Activated CD4-positive, CD25-positive, alpha-beta regulatory T cell treated with anti-CD3 and anti-CD28 coated beads, Interleukin-2, amount 50 U/mL, for 72 hours (primary cell): ENCODE measurements at places on chromosomes 2 and 18.

DNA sequence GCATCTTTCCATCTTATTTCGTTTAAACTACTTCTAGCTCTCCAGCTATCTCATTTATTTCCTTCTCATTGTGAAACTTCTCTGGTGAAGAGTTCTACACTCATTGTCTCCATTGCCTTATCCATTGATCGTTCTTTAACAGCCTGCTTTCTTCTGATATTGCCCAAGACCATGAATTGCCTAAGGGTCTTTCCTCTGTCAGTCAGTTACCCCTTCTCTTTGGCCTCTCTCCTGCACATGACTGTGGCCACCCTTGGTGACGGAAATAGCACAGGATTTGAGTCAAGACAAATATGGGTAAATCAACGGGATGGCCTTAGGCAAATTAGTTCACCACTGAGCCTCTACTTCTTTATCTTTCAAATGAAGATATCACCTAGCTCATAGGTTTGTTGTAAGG is 26.6 kb downstream of the NHEJ1 start:
- DNase-seq = no peak

DNA sequence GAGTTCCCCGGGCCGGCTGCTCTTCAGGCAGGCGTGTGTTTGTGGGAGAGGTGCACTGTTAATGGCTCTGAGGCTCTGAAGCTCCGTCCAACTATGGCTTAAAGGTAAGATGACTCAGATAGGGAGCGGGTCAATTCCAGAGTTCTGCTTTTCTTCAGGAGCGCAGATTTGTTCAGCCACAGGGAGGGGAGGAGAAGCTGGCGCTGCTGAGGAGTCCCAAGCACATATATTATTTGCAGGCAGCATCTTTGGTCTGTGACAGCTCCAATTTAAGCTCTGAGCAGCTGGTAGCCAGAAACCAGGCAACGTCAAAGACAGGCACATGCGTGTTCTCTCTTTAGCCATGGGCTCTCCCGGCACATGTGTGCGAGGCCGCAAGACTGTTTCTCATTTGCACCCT is 229.2 kb downstream of the BCL2 start:
- DNase-seq = no peak

- DNase-seq = peak; percentile 60
Observed at GRCh38 chr2:43158259-43158880, 68.0 kb downstream of the ZFP36L2 start.

DNA sequence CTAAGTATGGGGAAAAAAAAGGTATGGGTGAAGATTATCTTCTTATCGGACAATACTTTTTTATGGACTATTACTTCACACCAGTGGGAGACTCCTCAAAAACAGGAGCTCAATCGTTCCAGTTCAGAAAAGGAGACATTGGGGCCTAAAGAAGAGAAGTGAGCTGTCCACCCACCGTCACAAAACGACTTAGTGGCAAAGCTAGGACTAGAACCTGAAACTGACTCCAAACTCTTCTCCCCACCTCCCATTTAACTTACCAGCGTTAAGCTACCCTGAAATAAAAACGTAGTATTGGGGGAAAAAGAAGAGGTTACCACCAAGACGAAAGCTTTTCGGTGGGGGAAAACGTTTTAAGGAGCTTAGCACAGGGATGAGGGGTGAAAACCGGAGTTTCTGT is 503 bp downstream of the GTF3C3 start:
- no peak for DNase-seq

DNA sequence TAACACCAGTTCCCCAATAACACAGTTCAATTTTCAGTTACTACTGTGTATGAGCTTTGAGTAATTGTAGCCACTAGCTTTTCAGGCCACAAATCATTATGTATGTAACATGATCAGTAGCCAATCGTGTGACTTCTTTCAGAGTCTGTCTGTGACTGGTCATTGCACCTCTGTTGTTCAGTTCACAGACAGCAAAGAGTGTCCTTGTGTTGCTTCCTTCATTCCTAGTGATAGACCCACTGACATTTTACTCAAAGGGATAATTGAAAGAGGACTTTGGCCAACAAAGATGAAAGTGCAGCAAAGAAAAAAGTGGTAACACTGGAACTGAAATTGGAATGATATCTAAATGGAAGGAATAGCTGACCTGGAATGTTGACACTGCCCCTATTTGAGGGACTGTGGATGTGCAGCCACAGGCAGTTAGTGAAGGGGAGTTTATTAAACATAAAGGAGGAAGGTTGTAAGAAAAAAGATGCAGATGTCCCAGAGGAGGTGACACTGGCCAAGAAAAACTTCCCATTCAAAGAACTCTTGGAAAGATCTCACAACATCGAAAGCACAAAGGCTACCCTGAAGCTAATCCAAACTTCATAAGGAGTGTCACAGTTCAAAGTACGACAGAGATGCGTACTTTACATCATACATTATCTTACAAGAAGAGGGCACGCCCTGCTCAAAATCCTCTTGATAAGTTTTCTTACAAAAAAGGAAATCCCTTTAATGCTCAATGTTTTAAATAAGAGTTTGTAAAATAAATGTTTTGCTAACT is 19.3 kb downstream of the TTC39C start:
- no peak for DNase-seq

- DNase-seq = no peak
Observed at GRCh38 chr2:237564526-237565131, 1.7 kb upstream of the PRLH start.

- DNase-seq = no peak
Observed at GRCh38 chr18:48836231-48836805, 114.4 kb downstream of the SMAD7 start.

DNA sequence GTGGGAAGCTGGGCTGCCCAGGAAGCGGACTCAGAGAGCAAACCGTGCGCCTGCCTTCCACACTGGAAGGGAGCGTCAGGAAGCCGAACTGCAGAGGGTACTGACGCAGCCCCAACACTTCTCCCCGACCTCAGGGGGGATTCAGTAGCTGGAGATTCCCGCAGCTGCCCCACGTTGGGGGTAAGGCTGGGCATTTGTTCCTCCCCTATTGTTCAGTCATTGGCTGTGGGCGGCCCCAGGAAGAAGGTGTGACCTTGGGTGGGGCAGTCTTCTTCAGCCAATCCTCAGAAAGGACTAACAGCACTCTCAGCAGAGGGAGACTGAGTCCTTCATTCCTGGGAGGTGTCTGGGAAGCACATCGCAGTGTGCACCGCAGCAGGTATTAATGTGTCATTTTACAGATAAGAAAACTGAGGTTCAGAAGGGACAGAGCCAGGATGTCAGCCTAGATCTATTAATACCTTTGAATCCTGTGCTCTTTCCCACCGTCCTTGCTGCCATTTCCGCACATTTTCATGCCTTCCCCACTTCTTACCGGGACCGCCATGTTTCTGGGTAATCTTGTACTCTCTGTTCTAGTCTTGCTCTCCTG is 12.1 kb upstream of the C18orf32 start:
- DNase-seq = no peak

GRCh38 chr2:114727012-114727411 is 284.6 kb downstream of the DPP10 start:
- no peak for DNase-seq

- DNase-seq = no peak
Observed at GRCh38 chr2:11175293-11175795, 20.1 kb downstream of the SLC66A3 start.

DNA sequence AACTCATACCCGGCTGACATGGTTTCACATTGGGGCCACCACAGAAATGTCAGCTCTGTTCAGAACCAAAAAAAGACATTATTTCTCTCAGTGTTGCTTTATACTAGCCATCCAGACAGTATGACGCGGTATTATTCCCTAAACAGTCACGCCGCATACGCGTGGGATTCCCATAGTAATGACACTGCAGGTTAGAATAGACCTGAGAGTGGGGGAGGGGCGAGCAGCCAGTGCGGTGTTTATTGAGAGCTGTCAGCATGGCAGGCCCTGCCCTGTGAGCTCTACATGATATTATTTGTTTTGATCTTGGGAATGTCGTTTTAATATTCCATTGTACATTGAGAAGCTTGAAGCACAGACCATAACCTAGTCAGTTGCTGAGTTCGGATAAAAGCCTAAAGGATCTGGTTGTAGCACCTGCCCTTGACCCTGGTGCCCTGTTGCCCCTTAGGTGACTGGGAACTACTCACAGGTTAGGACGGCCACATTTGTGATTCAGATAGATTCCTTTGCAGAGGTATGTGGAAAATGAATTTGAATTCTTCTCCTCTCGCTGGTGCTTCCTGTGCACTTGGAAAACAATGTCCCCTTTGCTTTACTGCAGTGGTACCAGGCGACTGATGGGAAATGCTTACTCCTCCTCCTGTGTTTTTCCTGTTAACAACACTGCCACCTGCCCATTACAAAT is 150.1 kb downstream of the ARHGAP28 start:
- DNase-seq = no peak

DNA sequence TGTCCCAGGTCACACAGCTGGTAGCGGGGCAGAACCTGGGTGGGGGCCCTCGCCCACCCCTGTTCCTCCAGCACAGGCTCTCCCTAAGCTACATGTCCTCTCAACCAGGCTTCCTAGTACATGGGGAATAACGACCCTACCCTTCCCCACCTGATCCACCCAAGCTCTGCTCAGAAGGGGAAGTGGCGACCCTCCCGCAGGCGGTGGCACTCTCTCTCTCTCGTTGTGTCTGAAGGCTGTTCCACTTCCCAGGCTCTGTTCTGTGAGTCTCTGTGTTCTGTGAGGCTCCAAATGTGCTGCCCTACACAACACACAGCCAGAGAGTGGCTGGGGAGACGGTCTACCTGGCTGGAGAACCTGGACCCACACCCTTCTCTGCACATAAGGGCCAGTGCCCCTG is 135.8 kb downstream of the COPS8 start:
- no peak for DNase-seq

DNA sequence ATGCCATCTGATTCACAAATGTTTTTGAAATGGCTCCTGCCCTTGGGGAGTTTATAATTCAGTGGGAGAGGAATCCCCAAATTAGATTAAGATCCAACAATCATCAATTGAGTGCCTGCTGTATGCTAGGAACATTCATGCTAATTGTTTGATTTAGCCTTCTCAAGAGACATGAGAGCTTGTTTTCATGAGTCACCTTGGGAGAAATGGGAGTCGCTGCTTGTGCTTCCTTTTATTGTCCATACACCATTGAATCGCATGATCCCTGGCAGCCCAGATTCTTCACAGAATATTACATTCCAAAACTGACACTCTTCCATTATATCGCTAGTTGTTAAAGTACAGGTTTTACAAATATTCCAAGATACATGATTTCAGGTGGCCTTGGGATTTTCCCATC is 106.0 kb upstream of the MAP3K20 start:
- DNase-seq = no peak

GRCh38 chr2:159506764-159507440 is 109.4 kb downstream of the BAZ2B start:
- no peak for DNase-seq

DNA sequence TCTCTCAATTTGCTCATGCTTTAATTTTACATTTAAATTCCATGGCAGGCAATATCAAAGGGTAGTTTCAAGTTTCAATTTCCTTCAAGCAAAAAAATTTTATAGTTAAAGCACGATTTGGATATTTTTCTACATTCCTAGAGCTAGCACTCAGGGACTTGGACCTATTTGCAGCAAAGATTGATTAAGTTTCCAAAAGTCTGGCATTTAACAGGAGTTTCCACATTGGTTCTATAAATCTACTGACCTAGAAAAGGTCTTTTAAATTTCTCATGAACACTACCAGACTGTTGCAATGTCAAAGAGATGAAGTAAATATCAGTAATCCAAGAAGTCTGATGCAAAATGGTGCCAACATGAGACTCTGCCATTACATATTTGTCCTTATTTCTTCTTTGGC is 253.7 kb upstream of the LINC00305 start:
- DNase-seq = no peak

GRCh38 chr18:13309031-13309747 is 90.6 kb downstream of the LDLRAD4 start:
- DNase-seq = no peak
